Activated T-cell treated with anti-CD3 and anti-CD28 coated beads, Interleukin-2, amount 50 U/mL, for 72 hours (primary cell): ENCODE measurements at places on chromosomes 7 and 10. TPM values are rescaled to one million over a fixed set of nuclear protein-coding genes. Genes with fewer than 3 reads are reported as not detected.

FAM237B gene
- total RNA-seq = not detected

ZNF853 gene
- total RNA-seq = 3.2 TPM

SLC16A9 gene
- 0.19 TPM for total RNA-seq

TNS3 gene
- total RNA-seq = 1.2 TPM

LRWD1 gene
- 13.1 TPM for total RNA-seq

RBP3 gene
- not detected for total RNA-seq

SFRP4 gene
- not detected for total RNA-seq

GIMAP4 gene
- total RNA-seq = 114 TPM

LIPF gene
- not detected for total RNA-seq

PRPF18 gene
- 24.7 TPM for total RNA-seq

WASHC2C gene
- total RNA-seq = 29.8 TPM

AHR gene
- 42.8 TPM for total RNA-seq

ADD3 gene
- 122 TPM for total RNA-seq

MTPN gene
- 110 TPM for total RNA-seq

STARD3NL gene
- total RNA-seq = 26.7 TPM

BMPER gene
- 0.35 TPM for total RNA-seq

C10orf95 gene
- 0.21 TPM for total RNA-seq

SLC39A12 gene
- not detected for total RNA-seq

TCF7L2 gene
- total RNA-seq = 3.2 TPM

ASB4 gene
- total RNA-seq = not detected

CYP3A4 gene
- not detected for total RNA-seq
